ENCODE measurements at places on chromosomes 16 and 17. TPM values are rescaled to one million over a fixed set of nuclear protein-coding genes. Genes with fewer than 3 reads are reported as not detected.

The TEX14 gene
- total RNA-seq: 1.8 TPM

The KRT36 gene
- not detected for total RNA-seq

The NDRG4 gene
- total RNA-seq: 0.52 TPM

The STX1B gene
- total RNA-seq: 0.74 TPM

The RHBDF1 gene
- total RNA-seq: 0.67 TPM

The CTRB1 gene
- not detected for total RNA-seq

The HS3ST3B1 gene
- total RNA-seq: 47.8 TPM

GRCh38 chr17:57135789-57136291, 50.8 kb downstream of the AKAP1 start:
- no peak for DNase-seq

DNA sequence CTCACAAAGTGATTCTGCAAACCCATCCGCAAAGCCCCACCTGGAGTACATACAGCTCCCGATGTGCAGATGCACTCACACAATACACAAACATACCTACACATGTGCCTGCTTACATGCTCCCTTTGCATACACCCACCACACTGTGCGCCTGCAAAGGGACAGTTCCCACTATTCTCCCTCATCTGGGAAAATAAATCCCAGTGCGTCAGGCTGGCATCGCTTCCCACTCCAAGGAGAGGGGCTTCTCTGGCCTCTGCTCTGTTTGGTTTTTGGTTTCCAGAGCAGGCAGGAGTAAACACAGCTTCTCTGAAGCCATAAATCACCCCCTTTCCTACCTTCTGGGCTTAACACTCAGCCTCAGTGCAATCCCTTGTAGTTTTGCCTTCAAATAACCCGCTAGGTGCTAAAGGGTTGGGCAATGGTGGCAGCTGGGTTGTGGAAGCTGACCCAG, 14.7 kb downstream of the HOXB4 start:
- DNase-seq: no peak

DNA sequence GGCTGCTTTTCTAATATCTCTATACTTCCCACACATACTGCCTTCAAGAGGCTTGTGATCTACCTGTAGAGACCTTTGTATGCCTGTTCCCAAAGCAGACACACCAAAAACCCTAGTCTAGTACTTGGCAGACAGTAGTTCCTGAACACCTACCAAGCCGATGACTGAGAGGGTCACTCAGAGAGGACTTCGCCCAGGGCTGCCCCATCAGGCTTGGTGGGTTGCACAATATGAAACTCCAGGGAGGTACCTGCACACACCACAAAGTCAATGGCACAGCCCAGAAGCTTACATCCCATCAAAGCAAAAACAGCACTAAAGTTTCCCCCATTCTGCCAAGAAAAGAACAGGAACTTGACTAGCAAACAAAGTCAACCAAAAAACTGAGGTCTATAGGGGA, 30.3 kb downstream of the ASPA start:
- no peak for DNase-seq

DNA sequence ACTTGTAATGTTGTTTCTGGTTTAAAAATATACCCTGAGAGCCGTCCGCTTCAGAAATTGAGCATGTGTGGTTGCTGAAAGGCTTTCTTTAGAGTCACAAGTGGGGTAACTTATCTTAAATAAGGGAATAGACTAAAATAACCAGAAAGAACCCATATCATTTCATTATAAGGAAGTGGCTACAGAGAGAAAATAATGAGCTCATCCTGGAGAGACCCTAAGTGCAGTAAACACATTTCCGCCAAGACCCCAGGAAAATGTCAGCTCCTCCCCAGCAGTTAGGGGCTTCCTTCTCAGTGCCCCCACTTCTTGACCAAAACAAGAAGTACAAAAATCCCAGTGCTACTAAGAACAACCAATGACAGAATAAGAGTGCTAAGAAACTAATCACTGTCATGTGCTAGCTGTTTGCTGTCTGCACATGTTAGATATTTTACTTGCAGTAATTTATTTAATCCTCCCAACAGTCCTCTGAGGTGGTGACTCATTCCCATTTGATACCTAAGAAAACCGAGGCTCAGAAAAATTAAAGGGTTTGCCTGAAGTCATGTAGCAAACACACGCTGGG, 83.5 kb downstream of the CDYL2 start:
- no peak for DNase-seq

GRCh38 chr16:88196471-88197400, 186.0 kb upstream of the ZNF469 start:
- no peak for DNase-seq

DNA sequence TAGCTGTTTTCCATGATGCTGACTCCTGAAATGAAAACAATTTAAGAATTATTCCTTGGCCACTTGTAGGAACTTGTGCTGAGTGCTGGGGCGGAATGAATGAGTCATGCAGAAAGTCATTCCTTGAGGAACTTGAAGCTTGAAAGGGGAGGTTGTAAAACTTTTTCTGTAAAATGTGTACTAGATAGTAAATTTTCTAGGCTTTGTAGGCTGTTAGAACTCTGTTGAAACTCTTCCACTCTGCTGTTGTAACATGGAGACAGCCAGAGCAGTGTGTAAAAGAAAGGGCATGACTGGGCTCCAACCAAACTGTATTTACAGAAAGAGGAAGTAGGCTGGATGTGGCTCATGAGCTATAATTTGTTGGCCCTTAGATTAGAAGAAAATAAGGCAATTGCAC, 46.1 kb downstream of the ABCA8 start:
- no peak for DNase-seq

DNA sequence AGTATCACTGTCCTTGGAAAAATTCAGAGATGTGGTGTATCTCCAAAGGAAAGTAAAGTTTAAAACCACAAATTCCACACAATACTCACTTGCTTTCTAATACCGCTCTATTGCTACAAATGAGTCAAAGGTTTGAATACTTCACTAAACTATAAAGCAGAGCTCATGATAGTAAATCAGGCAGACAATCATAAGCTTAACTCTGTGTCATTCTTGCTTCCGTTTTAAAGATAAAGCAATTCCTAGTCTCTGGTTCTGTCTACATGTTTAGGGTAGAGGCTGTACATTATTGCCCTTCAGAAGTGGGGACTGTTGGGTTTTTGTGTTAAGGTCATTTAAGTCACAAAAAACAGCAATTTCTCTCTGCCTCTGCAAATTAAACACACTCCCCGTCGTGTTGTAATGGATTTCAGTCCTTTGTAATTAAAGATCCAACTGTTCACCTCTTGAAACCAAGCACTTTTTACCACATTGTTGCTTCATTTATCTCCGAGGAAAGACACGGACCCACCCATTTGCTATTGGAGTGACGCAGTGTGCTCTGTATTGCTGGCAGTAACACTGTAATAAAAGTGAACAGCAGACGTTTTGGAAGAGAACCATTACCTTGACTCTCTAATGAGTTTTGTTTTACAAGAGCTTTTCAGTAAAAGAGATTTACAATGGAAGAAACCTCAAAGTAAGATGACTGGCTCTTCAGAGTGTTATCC, 83.1 kb upstream of the CNTNAP4 start:
- DNase-seq: no peak

GRCh38 chr16:75529959-75530358, 5.9 kb downstream of the CHST5 start:
- DNase-seq: no peak

GRCh38 chr16:73215678-73216377, 167.9 kb upstream of the ZFHX3 start:
- no peak for DNase-seq

DNA sequence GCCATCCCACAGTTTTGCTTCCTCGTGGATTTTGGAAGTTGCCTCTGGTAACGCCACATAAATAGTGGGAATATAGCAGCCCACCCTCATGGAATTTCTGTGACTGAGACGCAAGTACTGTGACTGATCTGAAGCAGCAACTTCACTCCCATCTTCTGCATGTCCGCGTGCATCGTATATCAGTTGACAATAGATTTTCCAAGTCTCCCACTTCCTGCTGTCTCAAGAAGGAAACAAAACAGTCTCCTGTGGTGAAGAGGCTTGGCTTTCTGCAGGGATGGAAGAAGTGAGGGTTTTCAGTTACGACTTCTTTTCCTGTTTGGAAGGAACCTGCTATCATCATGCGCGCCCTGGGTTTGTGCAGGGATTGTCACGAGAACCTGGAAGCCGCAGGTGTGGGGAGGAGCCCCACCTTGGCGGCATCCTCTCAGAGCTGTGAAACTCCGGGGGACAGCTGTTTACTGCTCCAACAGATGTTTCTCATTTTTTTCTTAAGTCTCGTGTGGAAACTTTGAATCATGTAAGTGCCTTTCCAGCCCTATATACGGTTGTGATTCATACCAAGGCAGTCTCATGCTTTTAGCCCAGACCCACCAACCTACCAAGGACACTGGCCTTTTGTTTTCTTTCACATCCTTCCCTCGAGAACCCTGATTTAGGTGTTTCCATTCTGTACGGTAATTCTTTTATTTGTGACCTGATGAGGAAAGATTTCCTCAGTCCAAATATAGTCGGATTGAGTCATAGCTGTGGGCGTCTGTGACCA, 57.5 kb downstream of the WIPI1 start:
- no peak for DNase-seq

DNA sequence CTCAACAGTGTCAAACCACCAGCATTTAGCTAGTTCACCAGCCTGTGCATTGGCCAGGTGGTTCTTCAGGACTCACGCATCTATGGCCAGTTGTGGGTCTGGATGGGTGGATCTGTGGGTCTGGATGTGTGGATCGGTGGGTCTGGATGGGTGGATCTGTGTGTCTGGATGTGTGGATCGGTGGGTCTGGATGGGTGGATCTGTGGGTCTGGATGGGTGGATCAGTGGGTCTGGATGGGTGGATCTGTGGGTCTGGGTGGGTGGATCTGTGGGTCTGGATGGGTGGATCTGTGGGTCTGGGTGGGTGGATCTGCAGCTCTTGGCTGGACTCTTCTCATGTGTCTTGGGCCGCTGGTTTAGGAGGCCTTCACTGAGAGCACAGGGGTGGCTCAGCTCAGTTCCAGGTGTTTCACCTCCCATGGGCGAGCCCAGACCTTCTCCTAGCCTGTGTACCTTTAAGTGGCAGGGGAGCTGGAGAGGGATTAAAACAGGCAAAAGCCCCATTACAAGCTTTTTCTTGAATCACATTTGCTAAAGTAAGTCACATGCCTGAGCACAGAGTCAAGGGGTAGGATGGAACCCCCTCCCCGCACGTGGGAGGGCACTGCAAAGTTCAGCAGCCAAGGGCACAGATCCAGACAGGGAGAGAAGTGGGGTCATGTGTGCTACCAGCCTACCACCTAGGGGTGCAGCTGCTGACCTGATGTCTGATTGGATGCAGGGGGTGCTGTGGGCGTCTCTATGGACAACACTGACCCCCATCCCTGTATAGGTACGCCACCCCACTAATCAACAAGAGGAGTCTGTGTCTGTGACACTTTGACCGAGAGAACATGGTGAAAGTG, 3.4 kb upstream of the NUBP1 start:
- DNase-seq: no peak

- DNase-seq: no peak
Measured at GRCh38 chr17:49292901-49293300, 62.3 kb upstream of the PHOSPHO1 start.

- DNase-seq: no peak
Measured at GRCh38 chr17:56985371-56986162, 7.6 kb downstream of the SCPEP1 start.

DNA sequence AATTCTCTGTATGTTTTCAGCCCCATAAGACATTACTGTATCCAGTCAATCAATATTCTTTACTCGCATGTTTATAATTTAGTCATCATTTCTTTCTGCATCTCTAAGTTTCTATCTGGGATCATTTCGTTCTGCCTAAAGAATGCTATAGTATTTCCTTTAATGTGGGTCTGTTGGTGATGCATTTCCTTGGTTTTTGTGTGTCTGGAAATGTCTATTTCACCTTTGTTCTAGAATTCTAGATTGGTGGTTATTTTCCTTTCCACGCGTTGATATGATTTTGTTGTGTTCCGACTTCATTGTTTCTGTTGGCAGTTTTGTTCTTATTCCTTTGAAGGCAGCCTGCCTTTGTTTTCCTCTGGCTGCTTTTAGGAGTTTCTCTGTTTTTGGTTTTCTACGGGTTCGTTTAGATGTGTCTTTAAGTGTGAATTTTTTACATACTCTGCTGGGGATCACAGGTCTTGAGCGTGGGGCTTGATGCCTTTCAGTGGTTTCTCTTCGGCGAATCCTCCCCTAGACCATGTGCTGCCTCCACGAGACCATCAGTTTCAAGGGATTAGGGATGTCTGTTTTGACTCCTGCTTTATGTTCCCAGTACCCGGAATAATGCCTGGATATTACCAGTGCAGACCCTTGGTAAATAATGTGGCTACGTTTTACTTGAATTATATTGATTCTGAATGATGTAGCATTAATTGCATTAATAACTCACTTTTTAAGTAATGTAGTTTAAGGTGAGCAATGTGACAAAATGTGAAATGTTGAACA, 23.5 kb downstream of the POLR3E start:
- no peak for DNase-seq
